Stromal cell of bone marrow (primary cell): ENCODE measurements at places on chromosomes 3 and 15.

GRCh38 chr3:115930922-115931321 lies 307.6 kb downstream of the GAP43 start:
- no peak for DNase-seq

- DNase-seq: no peak
Measured at GRCh38 chr3:44130249-44130648, 111.4 kb upstream of the TOPAZ1 start.

GRCh38 chr3:59306436-59306835 lies 256.6 kb upstream of the CFAP20DC start:
- DNase-seq: no peak

DNA sequence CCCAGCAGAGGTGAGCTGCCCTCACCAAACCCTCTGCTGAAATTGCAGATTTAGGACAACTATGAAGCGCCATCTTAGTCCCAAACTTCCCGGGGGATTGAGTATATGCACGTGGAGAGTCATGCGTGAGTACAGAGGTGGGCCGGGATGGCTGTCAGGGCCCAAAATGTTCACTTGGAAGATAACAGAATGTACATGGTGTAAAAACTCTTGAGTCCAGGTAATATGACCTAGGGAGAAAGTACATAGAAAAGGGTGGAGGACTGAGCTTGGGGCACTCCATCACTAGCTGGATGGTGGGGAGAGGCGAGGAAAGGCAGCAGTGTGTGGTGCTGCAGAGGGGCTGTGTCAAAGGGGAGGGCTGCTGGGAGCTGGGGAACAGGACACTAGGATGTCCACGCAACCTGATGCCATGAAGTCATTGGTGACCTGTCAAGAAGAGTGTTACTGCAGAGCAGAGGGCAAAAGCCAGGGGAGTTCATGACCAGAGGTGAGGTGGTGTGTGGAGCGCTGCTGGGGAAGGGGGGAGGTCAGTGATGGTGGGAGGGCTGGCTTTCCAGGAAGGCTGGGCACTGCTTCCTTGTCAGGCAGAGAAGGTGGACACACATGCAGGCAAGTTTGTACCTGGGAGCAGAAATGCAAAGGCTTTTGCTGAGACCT lies 236.2 kb upstream of the LYSMD4 start:
- DNase-seq: no peak

DNA sequence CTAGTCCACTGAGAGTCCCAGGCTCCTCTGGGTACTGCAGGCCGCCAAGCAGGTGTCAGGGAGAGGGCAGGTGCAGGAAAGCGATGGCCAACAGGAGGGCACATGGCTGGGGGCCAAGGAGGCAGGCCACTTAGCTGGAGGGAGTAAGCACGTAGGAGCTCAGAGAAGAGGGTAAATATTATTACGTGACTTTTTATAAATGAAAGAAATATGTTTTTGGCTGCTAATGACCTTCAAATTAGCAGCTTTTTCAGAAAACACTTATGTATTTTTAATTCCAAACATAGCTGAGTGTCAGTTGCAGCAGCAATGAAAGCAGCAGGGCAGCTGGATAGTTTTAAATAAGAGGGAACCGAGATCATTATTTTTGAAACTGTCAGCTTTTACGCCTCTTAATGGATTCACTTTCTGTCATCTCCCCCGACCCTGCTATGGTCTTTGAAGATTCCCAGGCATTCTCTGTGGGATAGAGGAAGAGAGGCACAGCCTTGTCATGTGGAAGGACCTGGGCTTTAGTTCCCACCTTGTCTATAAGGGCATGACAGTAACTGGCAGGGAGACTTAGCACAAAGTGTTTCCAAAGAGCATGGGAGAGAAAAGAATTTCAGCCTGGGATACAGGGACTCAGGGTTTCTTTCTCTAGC lies 477.1 kb downstream of the EPHB1 start:
- no peak for DNase-seq

GRCh38 chr3:133914839-133915600 lies 19.3 kb upstream of the RAB6B start:
- DNase-seq: no peak

- DNase-seq: peak; percentile 99
Measured at GRCh38 chr15:85667491-85668424, 127.0 kb downstream of the KLHL25 start.

GRCh38 chr3:97970956-97971620 lies 1.1 kb downstream of the RIOX2 start:
- DNase-seq: no peak

DNA sequence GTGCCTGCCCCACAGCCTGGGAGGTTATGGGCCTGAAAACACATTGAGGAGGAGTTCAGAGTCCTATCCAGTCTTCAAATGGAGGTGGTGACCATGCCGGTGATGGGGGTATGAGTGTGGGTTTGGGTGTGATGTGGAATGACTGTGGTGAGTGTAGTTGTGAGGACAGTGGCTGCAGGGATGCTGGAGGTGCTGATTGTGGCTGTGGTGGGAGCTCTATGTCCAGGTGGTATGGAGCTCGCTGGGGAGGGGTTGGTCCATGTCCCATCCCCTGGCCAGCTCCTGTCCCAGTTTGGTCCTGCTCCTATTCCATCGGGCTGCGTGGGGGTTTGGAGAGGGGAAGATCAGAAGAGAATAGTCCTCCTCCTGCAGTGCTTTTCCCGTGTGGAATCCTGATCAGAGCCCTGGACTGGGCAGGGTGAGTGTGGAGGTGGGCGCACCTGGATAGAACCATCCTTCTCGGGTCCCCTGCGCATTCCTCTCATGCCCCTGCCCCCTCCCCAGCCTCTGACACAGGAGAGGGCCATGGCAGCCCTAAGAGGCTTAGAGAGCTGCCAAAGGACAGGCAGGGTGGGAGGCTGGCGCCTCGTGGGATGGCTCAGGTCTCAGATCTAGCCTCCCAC lies 23.0 kb upstream of the GOLGA6C start:
- DNase-seq: no peak

GRCh38 chr3:67657192-67657591 lies 2.8 kb upstream of the SUCLG2 start:
- DNase-seq: no peak

GRCh38 chr3:56633181-56633580 lies 49.9 kb downstream of the TASOR start:
- no peak for DNase-seq

- DNase-seq: no peak
Measured at GRCh38 chr3:58508437-58508836, 16.5 kb downstream of the KCTD6 start.

DNA sequence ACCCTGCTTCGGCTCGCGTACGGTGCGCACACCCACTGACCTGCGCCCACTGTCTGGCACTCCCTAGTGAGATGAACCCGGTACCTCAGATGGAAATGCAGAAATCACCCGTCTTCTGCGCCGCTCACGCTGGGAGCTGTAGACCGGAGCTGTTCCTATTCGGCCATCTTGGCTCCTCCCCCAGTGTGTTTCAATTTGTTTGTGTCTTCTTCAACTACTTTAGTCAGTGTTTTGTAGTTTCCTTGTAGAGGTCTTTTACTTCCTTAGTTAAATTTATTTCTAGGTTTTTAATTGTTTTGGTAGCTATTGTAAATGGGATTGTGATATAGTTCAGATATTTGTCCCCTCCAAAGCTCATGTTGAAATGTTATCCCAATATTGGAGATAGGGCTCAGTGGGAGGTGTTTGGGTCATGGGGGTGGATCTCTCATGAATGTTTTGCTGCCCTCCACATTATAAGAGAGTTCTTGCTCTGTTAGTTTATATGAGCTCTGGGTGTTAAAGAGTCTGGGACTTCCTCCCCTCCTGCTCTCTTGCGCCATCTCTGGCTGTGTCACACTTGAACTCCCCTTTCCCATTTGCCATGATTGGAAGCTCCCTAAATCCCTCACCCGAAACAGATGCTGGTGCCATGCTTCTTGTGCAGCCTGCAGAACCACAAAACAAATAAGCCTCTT lies 304.4 kb downstream of the DOCK3 start:
- no peak for DNase-seq

DNA sequence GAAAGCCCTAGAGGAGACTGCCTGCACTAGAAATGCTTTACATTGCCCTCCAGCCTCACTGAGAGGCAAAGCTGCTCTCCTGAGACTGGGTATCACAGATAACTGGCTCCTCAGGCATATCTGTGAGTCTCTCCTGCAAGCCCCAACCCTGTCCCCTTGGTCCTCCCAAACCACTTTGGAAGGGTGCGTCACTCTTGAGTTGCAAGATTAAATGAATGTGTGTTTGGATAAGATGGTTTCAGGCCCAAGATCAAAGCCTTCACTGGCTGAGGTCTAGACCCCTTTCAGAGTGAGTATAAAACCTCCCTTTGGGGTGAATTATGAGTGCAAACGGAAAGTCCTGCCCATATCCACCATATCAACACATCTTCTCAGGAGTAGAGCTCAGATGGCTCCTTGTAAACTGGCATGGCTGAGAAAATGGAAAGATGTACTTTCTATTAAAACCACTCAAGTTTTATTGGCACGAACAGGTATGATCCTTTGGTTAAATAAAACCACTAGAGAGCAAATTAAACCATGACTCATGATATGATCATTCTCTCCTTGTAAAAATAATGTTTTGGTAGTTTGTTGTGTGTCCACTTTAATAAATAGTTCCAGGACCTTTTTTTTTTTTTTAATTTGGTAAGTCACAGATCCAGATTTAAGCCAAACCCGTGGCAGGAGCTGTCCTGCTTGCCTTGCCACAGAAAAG lies 164.0 kb downstream of the CHST2 start:
- peak; percentile 16 for DNase-seq

DNA sequence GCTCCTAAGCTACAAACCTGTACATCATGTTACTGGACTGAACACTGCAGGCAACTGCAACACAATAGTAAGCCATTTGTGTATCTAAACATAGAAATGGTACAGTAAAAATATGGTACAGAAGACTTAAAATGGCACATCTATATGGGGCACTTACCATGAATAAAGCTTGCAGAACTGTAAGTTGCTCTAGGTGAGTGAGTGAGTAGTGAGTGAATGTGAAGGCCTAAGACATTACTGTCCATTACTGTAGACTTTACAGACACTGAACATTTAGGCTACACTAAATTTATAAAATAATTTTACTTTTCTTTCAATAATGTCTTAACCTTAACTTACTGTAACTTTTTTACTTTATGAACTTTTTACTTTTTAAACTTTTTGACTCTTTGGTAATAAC lies 76.2 kb downstream of the STAG1 start:
- DNase-seq: no peak

- DNase-seq: no peak
Measured at GRCh38 chr3:147838652-147839051, 429.5 kb downstream of the ZIC1 start.

GRCh38 chr3:51388286-51389029 lies 2.6 kb upstream of the RBM15B start:
- no peak for DNase-seq

DNA sequence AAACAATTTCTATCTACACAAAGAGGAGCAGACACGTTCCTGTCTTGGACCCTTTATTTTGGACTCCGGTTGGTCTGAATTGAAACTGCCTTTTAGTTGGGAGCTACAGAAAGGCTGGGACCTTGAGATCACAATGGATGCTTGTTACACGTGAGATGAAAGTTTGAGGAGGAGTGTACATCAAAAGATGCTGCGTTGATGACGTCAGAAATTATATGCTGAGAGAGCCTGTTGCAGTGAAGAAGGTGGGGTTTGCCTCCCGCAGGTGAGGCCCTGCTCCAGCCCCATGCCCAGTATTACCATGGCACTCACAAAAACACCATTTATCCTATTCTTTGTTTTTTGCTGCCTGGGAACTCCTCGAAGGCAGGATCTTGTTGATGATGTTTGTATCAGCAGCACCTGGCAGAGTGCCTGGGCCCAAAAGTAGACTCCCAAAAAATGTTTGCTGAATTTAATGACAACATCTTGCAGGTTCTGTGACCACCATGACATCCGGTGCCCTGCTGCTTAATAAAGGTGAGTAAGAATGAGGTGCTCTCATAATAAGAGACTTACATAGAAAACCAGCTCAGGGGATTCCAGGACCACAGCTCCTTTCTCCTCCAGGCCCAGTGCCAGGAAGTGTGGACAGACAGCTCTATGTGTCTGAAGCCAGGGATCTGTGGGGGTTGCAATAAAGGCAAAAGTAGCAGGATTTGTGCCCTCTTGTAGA lies 136.1 kb upstream of the UBE2E1 start:
- no peak for DNase-seq

DNA sequence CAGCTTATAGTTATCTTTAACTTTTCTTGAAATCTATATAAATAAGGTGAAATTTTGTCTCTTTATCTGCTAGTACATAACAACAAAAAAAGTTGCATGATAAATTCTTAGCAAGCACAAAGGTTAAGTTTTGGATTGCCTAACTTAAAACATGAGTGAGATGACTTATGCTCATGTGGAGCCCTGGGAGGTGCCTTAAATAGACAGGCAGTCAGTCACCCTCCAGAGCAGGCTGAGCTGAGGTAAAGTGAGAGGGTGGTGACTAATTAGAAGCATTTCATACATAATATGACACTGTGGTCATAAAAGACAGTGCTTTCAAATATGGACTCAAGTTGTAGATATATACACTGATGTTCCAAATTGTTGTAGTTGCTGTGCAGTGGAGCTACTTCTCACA lies 14.6 kb upstream of the MME start:
- peak; percentile 86 for DNase-seq

- DNase-seq: no peak
Measured at GRCh38 chr3:4850211-4850927, 128.9 kb upstream of the BHLHE40 start.

DNA sequence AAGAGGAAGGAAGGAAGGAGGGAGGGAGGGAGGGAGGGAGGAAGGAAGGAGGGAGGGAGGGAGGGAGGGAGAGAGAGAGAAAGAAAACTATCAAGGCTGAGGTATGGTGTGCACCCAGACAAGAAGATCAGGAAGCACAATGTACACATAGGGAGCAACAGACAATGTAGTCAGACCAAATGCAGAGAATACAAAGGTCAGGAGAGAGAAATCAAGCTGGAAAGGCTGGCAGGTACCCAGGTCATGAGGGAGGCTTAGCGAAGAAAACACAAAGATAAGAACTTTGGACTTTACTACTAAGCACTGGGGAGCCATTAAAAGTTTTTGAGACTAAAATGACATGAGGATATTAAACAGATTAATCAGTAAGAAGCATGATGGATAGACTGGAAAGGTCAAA lies 176.0 kb upstream of the TMCO5A start:
- DNase-seq: no peak

GRCh38 chr15:31262901-31263671 lies 63.5 kb upstream of the KLF13 start:
- peak; percentile 60 for DNase-seq

DNA sequence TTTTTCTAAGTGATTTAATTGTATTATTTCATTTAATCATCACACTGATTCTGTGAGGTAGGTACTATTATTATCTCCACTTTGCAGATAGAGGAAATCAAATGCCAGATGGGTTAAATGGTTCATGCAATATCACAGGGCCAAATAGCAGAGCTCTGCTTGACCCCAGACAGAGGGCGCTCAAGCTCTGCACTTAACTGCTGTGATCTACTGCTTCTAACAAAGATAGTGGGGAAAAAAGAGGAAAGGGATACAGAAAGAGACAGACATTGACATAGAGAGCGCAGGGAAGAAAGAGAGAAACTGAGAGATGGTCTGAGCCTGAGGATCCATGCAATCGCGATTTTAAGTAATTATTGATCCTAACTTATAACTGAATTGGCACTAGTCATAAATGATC lies 279.1 kb upstream of the THRB start:
- DNase-seq: peak; percentile 28

- no peak for DNase-seq
Measured at GRCh38 chr3:192273697-192274010, 453.7 kb downstream of the FGF12 start.
